ENCODE measurements at places on chromosomes 3 and 15.

GRCh38 chr15:101641129-101641764 lies 10.9 kb downstream of the TM2D3 start:
- peak; percentile 81 for DNase-seq

DNA sequence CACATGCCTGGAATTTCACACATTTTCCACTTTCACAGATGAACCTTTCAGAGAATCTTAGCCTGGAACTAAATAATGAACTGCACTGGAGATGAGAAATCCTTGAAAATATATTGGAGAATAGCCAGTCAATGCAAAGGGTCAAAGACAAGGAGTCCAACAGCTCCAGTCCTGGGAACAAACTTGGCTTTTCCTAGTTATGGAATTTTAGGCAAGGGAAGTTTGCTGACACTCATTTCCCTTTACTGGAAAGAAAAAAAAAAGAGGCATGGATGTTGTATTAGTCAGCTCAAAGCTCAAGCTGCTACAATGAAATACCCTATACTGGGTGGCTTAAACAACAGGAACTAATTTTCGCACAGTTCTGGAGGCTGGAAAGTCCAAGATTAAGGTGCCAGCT lies 690.8 kb upstream of the ARPP21 start:
- DNase-seq = no peak

DNA sequence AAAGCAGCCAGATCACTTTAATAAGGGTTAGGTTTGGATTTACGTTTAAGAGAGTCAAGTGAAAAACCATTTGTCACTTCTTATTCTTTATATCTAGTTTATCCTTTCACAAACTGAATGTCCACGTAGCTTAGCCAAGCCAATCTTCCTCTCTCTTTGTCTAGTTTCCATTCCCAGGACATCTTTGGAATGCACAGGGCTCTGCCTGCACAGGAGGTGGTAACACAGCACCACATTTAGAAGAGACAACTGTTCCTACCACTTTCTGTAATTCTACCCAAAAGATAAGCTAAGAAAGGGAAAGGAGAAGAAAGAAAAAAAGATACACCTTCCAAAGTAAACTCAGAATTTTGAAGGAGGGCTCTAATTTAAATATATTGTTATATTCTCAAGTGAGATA lies 67.9 kb downstream of the IGSF11 start:
- no peak for DNase-seq

- no peak for DNase-seq
These were observed 255.8 kb downstream of the EPHA3 start for GRCh38 chr3:89363171-89363570.

DNA sequence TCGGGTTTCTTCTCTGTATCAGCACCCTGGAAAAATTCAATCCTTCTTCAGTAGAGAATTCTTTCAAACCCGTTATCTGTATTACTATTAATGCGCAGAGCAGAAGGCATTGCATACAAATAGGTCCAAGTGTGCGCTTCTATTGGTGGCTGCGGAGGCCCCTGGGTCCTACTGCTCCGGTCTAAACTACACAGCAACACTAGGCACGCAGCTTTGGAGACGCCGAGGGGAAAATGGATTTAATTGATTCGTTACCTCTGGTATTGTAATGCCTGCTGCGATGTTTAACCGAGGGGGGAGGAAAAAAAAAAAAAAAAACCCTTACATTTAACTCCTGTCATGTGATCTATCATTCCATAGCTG lies at the start of gene ROBO1:
TSS of gene ROBO1 (minus strand) at position 94 of the 363 bp plus-strand sequence.
- DNase-seq = no peak

- DNase-seq = no peak
These were observed 375.1 kb downstream of the PTPRG start for GRCh38 chr3:61936344-61936937.

DNA sequence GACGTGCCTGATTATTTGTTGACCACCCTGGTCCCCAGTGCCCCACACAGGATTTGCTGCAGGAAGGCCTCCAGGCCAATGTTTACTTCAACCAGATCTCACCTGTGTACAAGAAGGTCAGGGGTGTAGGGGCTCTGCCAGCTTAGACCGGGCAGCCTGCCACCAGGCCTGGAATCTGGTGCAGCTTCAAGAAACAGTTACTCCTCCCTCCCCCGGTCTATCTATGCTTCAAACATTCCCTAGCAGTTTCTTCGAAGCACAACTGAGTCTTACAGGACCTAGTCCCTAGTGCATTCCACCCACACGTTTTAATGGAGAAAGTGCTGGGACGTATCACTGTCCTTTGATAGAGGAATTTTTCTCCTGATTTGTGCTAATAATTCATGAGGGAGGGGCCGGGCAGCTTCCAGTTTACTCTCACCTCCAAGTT lies 8.0 kb downstream of the SH3BP5 start:
- DNase-seq = no peak

DNA sequence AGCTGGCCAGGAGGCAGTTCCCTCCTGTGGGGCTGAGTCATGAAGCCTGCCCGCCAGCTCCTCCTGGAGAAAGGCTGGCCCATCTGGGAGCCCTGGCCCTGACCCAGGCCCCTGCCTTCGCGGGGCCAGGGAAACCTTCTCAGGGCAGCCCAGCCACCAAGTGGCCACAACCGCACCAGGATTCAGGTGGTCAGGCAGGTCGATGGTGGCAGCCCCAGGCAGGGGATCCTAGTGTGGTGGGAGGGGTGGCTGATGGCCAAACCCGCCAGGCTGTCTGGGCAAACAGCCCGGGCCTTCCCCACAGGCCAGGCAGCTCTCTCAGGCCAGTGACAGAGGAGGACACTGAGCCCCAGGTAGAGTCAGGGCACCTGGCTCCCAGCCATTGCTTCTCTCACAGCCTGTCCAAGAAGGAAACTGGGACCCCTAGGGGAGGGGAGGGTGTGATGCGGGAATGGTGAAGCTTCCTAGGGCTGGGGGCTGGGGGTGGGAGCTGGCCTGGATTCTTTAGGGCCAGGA lies 1.2 kb downstream of the TWF2 start:
- no peak for DNase-seq

DNA sequence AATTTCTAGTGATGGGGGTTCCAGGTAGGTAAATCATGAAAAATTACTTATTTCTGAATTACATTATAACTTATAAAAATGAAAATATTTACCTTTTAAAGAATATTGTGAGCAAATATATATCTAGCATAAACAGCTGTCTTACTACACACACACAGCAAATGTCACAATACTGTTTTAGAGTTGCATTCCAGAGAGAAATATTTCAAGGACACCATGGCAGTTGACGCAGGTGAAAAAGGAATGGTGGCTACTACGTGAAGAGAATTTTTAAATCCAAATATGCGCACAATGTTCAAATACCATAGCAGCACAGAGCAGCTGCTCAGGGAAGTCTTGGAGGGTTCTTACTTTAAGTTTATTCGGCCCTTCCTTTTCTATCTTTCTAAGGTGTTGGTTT lies 356.2 kb downstream of the CGGBP1 start:
- no peak for DNase-seq

DNA sequence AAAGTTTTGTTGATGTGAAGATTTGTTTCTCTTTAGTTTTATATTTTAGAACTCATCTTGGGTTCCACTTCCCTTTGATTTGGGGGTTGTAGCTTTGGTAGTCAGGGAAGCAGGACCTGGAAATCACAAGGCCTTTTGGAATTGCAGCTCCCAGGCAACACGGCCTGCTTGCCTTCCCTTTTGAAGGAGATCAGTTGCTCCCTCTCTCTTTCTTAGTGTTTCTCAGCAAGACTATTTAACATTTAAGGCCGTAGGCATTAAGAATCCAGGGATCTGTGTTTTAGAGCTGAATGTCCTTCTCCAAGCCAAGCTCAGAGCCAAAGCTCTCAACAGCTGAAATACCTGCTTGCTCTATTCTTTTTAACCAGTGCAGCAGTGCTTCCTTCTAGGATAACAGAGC lies 310.3 kb downstream of the PTPRG start:
- no peak for DNase-seq

DNA sequence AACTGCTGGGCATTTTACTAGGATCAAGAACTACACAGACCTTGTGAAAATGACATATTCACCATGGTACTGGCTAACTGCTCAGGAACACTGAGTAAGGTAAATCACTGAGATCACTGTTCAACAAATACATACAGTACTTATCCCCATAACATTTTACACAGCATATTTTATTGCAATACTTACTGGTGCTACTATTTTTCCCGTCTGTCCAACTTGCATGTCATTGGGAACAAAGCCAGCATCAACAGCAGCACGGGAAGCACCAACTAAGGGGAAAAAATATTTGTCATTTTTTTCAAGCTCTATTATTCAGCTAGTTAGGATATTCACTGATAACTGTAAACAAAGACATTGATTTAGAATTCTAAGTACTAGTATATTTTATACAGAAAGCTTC lies 37.0 kb downstream of the ETFA start:
- DNase-seq = no peak

DNA sequence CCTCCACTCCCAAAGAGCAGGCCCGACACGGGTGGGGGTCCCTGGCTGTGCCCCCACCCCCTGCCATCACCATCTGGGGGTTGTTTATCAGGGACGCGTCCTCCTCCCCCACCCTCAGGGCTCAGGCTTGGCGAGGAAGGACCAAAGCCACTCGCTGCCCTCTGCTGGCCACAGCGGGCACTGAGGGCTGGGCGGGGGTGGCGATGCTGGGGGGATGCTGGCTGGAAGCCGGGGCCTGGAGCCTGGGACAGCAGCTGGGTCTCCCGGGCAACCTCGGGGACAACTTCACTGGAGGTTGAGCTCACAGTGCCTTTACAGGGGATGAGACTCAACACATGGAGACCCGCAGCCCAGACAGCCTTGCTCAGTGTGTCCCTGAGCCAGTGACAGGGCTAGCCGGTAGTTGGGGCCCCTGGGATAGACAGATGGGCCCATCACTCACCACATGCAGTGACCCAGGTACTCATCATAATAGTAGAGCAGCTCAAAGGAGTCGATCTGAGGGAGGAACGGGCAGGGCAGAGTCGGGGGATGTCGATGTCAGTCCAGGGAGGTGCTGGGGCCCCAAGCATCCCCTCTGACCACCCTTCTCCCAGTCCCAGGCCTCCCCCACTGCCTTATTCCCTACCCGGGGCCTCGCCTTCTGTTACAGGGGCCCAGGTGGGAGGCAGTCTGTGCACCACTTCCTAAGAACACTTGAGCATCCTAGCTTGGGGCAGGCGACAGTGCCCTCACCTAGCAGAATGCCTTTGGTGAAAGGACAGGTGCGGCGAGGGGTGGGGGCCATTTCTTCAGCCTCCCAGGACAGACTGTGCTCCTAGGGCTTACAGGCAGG lies 5.9 kb upstream of the CALML4 start:
- peak; percentile 48 for DNase-seq

- no peak for DNase-seq
These were observed 15.0 kb upstream of the IL20RB start for GRCh38 chr3:136942803-136943202.

DNA sequence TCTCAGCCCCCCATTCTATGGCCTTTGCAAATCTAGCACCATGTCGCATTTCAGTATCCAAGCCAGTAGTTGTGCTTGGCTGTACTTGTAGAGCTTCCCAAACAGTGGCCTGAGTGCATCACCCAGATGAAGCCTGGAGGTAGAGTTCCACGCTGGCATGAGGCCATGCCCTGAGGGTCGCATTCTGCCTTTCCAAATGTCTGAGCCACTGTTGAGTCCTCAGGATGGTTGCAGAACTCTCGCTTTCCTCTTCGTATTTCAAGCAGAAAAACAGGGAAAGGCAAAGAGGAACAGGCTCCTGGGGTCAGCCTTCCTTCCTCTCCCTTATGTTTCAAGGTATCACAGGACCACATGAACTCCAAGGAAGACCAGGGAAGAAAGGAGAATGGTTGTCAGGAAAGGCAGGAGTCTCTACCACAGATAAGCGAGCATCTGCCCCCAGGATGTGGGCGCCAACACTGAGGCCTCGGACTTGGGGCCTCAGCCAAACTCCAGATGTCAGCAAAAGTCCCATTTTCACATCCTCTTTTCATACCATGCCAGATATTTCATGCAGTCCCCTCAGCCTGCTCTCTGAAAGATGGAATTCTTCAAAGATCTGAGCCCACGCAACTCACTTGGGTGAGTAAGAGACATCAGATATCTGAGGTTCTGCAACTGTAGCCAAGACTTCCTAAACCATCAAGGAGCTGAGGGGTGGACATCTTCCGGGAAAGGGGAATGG lies 19.4 kb upstream of the PRR20G start:
- DNase-seq = no peak

GRCh38 chr3:156150434-156151066 lies 30.2 kb downstream of the KCNAB1 start:
- peak; percentile 38 for DNase-seq

DNA sequence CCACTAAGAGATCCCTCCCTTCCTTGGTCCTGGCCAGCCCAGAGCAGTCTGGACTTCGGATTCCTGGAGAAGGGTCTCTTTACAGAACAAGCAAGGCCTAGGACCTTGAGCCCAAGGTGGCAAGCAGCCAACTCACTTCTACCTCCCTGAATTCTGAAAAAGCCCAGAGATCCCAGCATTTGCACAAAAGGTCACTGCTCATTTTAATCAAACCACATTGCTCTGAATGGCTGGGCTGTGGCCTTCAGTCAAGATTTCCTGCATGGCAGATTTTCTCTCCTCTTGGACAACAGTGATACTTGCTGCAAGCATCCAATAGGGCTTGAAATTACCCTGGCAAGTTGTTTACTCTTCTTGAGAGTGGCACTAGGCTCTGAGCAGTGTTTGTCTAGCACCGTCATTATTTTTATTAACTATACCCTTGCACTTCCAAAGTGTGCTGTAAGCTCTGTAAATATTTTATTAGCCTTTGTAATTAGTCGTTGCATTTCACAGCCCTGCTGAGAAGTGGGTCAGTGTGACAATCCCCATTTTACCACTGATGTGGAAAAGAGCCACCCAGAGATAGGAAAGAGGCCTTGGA lies 274.7 kb upstream of the CTNNB1 start:
- DNase-seq = no peak

- DNase-seq = no peak
These were observed 2.1 kb downstream of the SLCO2A1 start for GRCh38 chr3:134027631-134028030.

DNA sequence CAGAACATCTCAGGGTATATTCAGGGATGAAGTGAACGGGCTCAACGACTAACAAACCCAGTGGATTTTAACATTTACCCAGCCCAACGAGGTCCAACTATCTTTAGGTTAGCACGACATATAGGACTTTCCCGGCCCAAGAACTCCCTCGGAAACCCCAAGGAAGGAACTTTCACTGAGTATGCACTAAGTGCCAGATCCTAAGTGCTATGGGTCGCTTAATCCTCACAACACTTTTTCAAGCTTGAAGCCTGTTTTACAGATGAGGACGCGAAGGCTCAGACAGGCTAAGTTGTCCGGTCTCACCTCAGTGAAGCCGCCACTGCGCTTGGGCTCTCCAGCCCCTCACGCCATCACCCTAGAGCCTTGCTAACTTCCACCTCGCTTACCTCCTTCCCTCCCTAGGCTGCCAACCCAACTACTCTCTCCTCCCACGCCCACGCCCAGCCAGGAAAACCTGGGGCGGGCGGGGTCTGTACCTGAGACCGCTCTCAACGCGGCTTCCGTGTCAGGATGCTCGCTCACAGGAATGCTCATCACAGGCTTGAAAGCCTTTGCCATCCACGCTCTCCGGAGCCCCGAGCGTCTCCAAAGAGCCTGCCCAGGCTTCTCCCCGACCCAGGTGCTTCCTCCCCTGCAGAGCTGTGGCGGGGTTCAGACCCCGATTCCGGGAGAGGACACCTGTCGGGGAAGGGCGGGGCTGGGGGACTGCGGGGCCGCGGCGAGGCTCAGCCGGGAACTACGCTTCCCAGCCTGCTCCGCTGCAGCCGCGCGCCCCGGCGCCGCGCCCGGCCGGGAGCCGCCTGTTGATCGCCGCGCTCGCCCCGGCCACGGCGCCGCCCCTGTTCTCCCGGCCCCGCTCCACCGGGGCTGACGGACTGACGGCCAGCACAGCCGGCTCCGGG lies at the start of gene TMOD2:
TSS of gene TMOD2 (plus strand) at position 806 of the 905 bp plus-strand sequence. CDS start 14,845 bp downstream, outside the sequence.
- peak; percentile 12 for DNase-seq

- no peak for DNase-seq
These were observed 200.3 kb downstream of the ZNF621 start for GRCh38 chr3:40725031-40725430.
